T-cell (primary cell): ENCODE measurements at places on chromosomes 3 and 15.

- DNase-seq, result no peak
These were observed 147.4 kb downstream of the CHST2 start for GRCh38 chr3:143266927-143267326.

DNA sequence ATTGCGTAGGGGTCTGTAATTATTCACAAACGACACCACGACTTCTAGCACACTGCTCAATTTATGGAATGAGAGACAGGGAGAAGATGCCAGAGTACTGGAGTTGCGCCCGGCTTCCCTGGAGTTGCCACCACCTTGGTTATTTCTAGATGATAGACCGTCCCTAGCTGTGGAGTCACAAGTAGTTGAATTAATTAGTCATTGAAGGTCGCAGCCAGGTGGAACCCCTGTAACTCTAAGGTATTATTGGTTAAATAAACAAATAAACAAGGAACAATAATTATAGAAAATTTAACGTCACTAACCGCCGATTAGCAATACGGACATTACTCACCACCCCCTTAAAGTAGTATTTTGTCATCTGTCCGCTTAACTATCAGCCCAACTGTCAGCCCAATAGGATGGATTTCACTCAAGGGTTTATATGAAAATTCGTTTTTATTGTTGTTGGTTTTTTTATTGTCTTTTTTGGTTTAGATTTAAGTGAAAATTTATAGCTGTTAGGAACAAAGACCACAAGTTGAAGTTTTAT is 911 bp upstream of the AZI2 start:
- no peak for DNase-seq

GRCh38 chr15:99433757-99434450 is 131.9 kb upstream of the MEF2A start:
- DNase-seq, result no peak

DNA sequence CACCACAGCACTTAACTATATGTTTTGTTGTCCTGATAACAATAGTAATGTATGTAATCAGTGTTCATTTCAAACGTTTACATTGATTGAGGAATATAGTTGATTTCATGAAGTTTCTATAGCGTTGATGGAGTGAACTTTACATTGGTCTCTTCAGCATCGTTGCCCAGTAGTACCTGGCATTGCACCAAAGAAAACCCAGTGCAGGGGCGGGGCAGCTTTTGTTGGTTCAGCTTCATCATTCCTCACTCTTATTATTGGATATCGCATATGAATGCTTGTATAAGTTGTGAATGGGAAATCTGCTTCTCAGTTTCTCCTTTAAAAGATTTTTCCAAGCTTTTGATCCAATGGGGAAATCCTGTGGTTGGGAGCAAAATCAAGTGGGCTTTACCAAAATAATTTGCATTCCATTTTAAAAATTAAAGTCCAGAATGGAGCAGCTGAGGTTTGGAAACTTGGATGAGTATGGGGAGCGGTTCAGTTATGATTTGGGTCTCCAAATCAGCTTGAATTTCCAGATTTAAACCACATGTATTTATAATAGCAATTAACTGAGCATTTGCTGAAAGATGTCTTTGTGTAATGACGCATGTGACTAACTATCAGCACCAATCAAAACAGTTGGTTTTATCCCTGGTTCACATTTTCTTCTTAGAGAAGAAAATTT is 213.7 kb downstream of the ALCAM start:
- DNase-seq, result no peak
